ENCODE measurements at places on chromosomes 6 and 20.

DNA sequence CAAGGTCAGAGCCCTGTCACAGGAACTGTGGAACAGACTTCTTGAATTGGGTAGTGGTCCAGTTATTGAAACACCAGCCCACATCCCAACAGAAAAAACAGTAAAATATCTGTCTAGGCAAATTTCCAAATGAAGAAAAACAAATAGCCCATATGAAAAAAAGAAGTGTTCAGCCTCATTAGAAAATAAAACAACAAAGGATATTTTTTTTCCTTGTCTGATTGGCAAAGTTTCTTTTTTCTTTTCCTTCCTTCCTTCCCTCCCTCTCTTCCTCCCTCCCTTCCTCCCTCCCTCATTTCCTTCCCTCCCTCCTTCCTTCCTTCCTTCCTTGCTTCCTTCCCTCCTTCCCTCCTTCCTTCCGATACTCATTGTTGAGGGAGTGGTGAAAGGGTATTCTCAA, 20.6 kb upstream of the RIMS4 start:
- no peaks in the 10 kb centered on the region for H3K36me3 ChIP-seq
- no peak overlapping the region for H3K4me3 ChIP-seq
- no peak overlapping the region for H3K27ac ChIP-seq
- no peak for DNase-seq
- peaks cover 1% of the 10 kb centered on the region for H3K4me1 ChIP-seq

DNA sequence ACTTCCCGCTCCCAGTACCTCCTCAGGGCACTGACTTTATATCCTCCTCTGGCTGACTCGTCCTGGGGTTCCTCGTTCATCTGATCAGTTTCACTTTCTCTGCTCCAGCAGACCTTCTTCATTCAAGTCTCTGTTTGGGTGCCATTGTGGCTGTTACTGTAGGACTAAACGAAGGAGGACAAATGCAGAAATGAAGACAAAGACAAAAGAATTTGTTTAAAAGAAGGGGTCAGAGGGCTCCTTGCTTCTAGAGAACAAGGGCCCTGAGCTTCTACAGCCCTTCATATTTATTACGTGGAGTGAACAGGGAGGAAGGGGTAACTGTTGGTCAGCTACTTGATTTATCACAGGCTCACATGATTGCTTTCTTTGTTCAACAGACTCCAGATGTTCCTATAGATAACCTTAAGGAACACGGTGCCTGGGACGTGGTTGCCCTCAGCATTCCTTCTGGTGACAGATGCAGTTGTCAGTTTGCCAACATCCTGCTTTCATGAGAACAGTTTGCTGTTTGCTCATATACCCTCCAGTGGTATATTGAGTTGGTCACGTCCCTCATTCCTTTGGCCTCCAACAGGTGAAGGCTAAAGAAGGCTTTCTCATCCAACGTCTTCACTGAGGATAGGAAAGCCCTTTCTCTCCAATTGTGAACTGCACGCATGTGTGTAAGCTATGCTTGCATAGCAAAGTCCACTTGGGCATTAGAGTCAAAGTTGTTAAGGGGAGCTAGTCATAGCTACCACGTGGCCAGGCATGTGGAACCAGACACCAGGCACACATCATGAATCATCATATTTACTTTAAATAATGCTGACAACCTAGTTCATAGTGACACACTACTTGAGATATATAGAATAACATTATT, 69.1 kb upstream of the BTN3A2 start:
- H3K4me1 ChIP-seq, result peaks cover 1% of the 10 kb centered on the region
- no peak for DNase-seq
- H3K27ac ChIP-seq, result no peak overlapping the region
- no peaks in the 10 kb centered on the region for H3K36me3 ChIP-seq

- H3K27me3 ChIP-seq, result no peaks in the 10 kb centered on the region
- no peak overlapping the region for H3K4me3 ChIP-seq
- peak; percentile 35 for DNase-seq
- peaks cover 3% of the 10 kb centered on the region for H3K4me1 ChIP-seq
- no peaks in the 10 kb centered on the region for H3K36me3 ChIP-seq
These were observed 47.4 kb downstream of the PDE10A start for GRCh38 chr6:165615636-165616035.

DNA sequence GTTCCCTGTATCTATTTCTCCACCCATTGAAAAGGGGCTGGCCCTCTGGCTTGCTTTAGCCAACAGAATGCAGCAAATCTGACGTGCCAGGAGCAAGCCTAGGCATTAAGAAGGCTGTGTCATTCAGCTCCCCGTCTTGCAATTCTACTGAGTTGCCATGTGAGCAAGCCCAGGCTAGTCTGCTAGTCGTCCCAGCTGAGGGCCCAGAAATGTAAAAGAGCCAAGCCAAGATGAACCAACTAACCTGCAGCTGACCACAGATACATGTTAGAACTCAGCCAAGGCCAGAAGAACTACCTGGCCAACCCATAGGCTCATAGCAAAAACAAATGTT, 30.1 kb downstream of the PREP start:
- peaks cover 5% of the 10 kb centered on the region for H3K36me3 ChIP-seq
- no peak overlapping the region for H3K27ac ChIP-seq
- DNase-seq, result no peak
- H3K27me3 ChIP-seq, result no peaks in the 10 kb centered on the region
- no peaks in the 10 kb centered on the region for H3K4me1 ChIP-seq

DNA sequence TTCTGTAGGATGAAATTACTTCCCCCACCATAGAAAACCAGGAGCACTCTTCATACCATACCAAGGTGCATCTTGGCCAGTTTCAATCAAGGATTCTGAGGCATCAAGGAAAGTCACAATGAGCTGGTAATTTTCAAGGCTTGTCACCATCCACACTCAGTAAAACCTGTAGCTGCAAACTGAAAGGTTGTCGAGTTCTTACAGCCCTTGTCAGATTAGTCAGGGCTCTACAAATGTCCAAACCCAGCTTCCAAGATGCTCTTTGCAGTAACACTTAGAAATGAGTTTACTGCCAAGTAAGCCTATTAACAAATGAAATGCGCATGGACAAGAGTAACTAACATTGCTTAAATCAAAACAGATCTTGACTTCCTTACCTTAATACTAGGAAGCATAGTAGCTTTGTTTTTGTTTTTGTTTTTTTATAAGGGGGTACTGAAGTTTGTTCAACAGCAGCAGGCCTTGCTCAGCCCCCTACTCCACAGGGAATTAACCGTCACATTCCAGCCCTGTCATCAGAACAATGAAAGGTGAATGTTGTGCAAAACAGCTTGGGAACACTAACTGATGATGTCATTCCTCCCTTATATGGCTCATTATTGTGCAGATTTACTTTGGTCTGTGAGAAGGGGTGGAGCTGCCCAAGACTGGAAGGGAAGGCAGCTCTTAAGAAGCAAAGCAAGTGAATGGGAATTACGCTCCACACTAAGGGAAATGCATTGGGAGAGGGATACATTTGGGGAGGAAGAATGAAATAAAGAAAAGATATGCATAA, 49.9 kb upstream of the TMEM30A start:
- H3K36me3 ChIP-seq, result no peaks in the 10 kb centered on the region
- no peak overlapping the region for H3K4me3 ChIP-seq
- H3K4me1 ChIP-seq, result peaks cover 10% of the 10 kb centered on the region
- no peak overlapping the region for H3K27ac ChIP-seq
- no peaks in the 10 kb centered on the region for H3K27me3 ChIP-seq
- DNase-seq, result peak; percentile 94

DNA sequence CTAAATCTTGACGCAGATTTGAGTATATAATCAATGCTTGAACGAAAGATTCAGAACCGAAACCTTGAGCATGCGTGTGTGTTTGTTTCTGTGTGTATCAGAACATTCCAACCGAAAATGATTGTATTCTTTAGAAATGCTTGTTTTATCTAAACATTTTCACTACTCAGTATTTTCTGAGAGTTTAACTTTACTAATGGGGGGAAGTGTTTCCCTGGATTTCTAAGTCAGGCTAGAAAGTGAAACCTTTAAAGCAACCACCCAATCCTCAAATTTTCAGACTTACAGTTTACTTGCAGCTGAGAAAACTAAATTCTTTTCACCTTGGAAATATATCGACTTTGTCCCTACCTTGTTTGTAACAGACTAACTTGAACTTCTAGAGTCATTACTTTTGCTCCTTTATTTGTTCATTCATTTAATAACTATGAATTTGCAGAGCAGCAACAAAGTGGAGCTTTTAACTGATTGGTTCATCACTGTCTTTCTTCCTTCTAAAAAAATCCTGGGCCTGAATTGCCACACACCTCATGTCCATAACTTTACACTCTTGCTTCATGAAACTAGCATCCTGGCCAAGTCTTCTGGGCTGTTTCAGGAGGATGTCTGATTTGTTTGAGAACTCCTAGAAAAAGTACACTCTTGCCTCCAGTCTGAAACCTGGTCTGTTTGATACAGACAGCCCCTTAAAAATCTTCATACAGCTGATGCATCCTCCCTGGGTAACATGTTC, 77.8 kb upstream of the XRN2 start:
- DNase-seq, result no peak
- no peaks in the 10 kb centered on the region for H3K27me3 ChIP-seq
- no peaks in the 10 kb centered on the region for H3K4me1 ChIP-seq
- no peak overlapping the region for H3K27ac ChIP-seq
- H3K4me3 ChIP-seq, result no peak overlapping the region

- H3K4me3 ChIP-seq, result no peak overlapping the region
- H3K36me3 ChIP-seq, result no peaks in the 10 kb centered on the region
- no peak for DNase-seq
- no peaks in the 10 kb centered on the region for H3K27me3 ChIP-seq
These were observed 37.7 kb upstream of the RNF8 start for GRCh38 chr6:37316071-37316470.

DNA sequence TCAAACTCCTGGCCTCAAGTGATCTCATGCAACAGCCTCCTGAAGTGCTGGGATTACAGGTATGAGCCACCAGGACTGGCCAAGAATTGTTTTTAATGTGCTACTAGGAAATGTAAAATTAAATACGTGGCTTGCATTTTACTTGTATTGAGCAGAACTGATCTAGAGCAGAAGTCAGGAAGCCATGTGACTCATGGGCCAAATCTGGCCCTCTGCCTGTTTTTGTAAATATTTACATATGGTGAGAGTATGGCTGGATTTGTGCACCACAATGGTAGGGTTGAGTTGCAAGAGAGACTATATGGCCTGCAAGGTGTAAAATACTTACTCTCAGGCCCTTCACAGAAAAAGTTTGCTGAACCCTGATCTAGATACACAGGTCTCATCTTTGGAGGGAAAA, 75.8 kb downstream of the LAMP5 start:
- no peaks in the 10 kb centered on the region for H3K27me3 ChIP-seq
- H3K4me1 ChIP-seq, result no peaks in the 10 kb centered on the region
- no peak overlapping the region for H3K4me3 ChIP-seq
- no peak overlapping the region for H3K27ac ChIP-seq
- DNase-seq, result no peak

GRCh38 chr6:130274007-130274406, 51.3 kb upstream of the SAMD3 start:
- H3K27me3 ChIP-seq, result no peaks in the 10 kb centered on the region
- H3K4me1 ChIP-seq, result no peaks in the 10 kb centered on the region
- DNase-seq, result peak; percentile 12
- no peak overlapping the region for H3K27ac ChIP-seq
- no peaks in the 10 kb centered on the region for H3K36me3 ChIP-seq
- no peak overlapping the region for H3K4me3 ChIP-seq

- no peak overlapping the region for H3K27ac ChIP-seq
- H3K4me1 ChIP-seq, result no peaks in the 10 kb centered on the region
- H3K36me3 ChIP-seq, result peaks cover 32% of the 10 kb centered on the region
- H3K27me3 ChIP-seq, result no peaks in the 10 kb centered on the region
- no peak for DNase-seq
These were observed 14.4 kb downstream of the ZNF217 start for GRCh38 chr20:53579266-53579580.

GRCh38 chr6:136137008-136137692, 113.0 kb downstream of the MTFR2 start:
- no peaks in the 10 kb centered on the region for H3K4me1 ChIP-seq
- H3K27me3 ChIP-seq, result no peaks in the 10 kb centered on the region
- H3K27ac ChIP-seq, result no peak overlapping the region
- no peak overlapping the region for H3K4me3 ChIP-seq
- H3K36me3 ChIP-seq, result no peaks in the 10 kb centered on the region

DNA sequence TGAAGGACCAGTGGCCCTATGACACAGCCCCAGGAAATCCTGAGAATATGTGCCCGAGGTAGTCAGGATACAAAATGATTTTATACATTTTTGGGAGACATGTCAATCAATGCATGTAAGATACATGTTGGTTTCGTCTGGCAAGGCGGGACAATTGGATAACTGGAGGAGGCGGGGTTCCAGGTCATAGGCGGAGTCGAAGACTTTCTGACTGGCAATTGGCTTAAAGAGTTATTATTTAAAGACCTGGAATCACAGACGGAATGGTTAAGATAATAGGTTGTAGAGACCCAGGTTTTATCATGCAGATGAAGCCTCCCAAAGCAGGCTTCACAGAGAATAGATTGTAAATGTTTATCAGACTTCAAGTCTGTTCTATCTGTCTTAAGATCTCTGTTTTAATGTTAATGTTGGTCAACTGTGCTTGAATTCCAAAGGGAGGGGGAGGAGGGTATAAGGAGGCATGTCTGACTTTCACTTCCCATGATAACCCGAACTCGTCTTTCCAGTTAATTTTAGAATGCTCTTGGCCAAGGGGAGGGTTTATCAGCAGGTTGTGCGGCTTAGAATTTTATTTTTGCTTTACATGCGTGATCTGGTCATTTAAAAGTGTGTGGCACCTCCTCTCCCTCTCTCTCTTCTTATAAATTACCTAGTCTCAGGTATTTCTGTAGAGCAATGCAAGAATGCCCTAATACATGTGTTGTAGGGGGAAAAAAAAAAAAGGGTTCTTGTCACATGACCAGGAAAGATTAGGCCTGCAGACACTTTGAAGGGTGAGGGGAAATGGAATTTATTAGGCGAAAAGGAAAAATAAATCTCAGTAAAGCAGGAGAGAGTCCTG, 230.7 kb downstream of the NFATC2 start:
- H3K27ac ChIP-seq, result peak overlapping the region; percentile 69
- H3K4me3 ChIP-seq, result no peak overlapping the region
- H3K27me3 ChIP-seq, result no peaks in the 10 kb centered on the region
- peaks cover 14% of the 10 kb centered on the region for H3K4me1 ChIP-seq
- DNase-seq, result peak; percentile 96

- no peak overlapping the region for H3K4me3 ChIP-seq
- no peak overlapping the region for H3K27ac ChIP-seq
- H3K27me3 ChIP-seq, result peaks cover 3% of the 10 kb centered on the region
- no peak for DNase-seq
- H3K36me3 ChIP-seq, result no peaks in the 10 kb centered on the region
- H3K4me1 ChIP-seq, result no peaks in the 10 kb centered on the region
These were observed 20.0 kb downstream of the MAPK13 start for GRCh38 chr6:36150283-36150682.

DNA sequence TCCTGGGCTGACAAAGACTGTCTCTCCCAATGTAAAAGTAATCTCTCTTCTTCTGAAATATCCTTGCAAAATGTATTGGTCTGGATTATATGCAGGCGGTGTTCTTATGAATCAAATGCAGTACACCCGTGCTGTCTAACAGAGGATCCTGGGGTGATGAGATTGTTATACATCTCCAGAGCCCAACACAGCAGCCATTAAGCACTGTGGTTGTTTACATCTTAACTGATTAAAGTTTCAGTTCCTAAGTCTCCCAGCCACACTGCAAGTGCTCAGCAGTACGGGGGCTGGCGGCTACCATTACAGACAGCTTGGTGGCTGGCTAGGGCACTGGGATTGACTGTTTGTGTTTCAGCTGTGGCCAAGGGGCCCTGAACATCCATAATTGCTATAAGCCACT, 7.0 kb downstream of the UNC93A start:
- H3K4me1 ChIP-seq, result no peaks in the 10 kb centered on the region
- no peak overlapping the region for H3K4me3 ChIP-seq
- H3K27ac ChIP-seq, result no peak overlapping the region
- H3K36me3 ChIP-seq, result no peaks in the 10 kb centered on the region

- H3K4me1 ChIP-seq, result no peaks in the 10 kb centered on the region
- no peak overlapping the region for H3K27ac ChIP-seq
- H3K4me3 ChIP-seq, result no peak overlapping the region
- no peak for DNase-seq
- H3K36me3 ChIP-seq, result no peaks in the 10 kb centered on the region
- H3K27me3 ChIP-seq, result no peaks in the 10 kb centered on the region
These were observed 177.2 kb upstream of the RNF24 start for GRCh38 chr20:4192378-4193068.
